CD4-positive, alpha-beta T cell treated with Interleukin-4 for 4 hours (primary cell): ENCODE measurements at places on chromosomes 16 and 17.

GRCh38 chr17:42833767-42834422, 698 bp downstream of the PSME3 start:
- no peak for DNase-seq

DNA sequence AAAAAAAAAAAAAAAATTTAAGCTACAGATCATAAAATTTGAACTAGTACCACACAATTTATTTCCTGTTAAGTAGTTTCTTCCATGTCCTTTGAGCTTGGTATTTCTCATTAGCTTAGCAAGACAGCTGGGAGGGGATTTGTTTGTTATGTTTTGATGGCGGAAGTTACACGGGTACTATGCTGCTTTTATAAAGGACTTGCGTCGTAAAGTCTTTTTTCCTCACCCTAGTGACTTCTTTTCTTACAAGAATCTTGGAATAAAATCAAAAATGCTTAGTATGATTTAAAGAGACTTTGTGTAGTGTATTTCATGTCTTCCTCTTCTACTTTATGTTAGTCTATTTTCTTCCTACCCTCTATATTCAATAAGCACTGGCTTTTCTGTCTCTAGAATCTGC, 89.1 kb downstream of the NLK start:
- DNase-seq: no peak

GRCh38 chr17:9825641-9826150, at the start of gene GLP2R:
TSS of gene GLP2R (plus strand) at chr17:9825924. CDS start at chr17:9826064, 140 bp downstream.
- no peak for DNase-seq

GRCh38 chr16:84243732-84244131, 3.9 kb upstream of the KCNG4 start:
- no peak for DNase-seq

DNA sequence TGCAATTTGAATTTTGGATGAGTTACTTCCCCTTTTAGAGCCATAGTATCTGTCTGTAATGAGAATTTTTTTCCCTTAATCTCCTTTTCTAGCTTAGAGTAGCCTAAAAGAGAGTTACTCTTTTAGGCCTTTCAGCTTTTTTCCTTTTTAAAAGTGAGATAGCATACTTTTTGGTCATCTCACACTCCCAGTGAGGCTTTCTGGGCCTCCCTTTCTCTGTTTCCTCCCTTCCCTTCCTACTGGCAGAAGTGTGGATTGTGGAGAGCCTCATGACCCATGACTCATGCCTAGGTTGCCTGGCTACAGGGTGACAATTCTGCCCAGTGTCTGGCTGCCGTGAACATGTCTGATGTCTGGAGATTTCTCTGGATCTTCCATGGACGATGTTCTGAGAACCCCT, 15.2 kb downstream of the KRT23 start:
- DNase-seq: no peak
